Kasumi-1 (cell line): ENCODE measurements at places on chromosomes 11 and 22.

DNA sequence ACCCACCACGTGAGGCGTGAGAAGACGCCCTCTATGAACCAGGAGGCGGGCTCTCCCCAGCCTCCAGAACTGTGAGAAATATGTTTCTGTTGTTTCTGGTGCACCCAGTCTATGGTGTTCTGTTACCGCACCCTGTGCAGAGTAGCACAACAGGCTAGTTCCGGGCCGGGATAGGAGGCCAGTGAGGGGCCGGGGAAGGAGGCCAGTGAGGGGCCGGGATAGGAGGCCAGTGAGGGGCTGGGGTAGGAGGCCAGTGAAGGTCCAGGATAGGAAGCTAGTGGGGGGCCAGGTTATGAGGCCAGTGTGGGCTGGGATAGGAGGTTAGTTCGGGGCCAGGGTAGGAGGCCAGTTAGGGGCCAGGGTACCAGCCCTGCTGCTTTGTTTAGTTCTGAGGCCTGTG lies 204.6 kb downstream of the BARX2 start:
- DNase-seq = no peak

DNA sequence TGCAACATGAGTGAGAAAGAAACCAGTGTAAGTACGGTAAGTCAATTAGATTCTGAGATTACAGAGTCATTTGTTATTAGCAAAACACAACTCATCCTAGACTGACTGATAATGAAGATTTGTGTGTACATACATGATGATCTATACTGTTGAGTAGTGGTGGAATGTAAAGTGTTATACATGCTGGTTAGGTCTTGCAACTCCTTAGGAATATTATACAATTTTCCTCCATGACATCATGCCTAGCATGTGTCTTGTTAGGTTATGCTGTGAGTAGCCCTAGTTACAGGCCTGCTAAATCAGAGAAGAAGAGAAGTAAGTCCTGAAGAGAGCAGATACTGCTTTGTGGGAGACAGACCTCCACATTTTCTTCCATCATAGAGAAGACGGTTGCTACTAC lies 880.6 kb downstream of the LUZP2 start:
- no peak for DNase-seq

DNA sequence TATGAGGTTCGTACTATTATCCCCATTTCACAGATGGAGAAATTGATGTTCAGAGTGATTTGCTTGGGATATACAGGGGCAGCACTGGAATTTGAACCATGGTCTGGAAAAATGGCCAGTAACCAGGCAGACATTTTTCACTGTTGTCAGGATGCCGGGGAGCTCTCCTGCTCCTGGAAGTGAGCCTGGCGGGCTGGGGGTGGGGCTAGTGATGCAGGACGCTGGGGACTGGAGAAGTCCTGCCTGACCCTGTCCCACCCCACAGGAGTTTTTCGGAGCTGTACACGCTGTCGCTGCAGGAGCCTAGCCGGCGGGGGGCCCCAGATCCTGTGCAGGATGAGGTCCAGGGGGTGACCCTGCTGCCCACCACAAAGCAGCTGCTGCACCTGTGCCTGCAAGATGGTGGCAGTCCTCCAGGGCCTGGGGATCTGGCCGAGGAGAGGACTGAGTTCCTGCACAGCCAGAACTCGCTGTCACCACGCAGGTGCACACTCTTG lies 11.1 kb downstream of the SIPA1 start:
- no peak for DNase-seq

DNA sequence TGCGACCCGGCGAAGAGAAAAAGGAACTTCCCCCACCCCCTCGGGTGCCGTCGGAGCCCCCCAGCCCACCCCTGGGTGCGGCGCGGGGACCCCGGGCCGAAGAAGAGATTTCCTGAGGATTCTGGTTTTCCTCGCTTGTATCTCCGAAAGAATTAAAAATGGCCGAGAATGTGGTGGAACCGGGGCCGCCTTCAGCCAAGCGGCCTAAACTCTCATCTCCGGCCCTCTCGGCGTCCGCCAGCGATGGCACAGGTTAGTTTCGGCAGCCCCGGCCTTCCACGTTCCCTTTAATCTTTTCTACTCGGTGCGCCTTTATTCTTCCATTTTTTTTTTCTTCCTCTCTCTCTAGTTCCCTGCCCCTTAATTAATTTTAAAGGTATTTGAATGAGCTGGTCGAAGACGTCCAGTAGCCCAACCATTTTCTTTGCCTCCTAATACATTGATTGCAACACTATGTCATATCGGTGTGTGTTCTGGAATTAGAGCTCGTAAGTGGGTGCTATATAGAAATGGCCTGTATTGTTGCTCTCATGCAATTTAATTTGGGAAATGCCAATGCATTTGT lies 537 bp downstream of the EP300 start:
- peak; percentile 16 for DNase-seq

GRCh38 chr11:59574932-59575502 lies 40.6 kb downstream of the OSBP start:
- no peak for DNase-seq

DNA sequence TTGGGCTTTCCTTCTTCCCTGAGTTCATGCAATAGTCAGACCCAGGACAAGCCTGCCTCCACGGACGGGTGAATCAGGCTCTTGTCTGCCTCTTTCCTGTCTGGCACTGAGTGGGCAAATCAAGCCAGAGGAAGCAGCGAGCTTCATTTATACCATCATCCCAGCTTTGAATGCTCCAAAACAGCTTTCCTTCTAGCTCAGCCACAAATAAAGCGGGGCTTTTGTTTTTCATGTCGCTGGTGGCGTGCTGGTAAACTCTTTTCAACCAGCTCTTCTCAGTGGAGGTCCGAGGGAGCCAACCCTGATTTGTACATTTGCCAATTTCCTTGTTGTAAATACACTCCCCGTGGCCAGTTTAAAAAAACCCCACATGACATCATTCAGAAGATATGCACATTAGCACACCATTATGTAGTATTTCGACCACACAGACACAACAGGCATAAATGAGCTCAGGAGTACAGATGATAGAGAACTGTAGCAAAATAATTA lies 8.6 kb downstream of the C11orf91 start:
- no peak for DNase-seq

GRCh38 chr22:31449506-31449905 lies 40.1 kb downstream of the EIF4ENIF1 start:
- peak; percentile 32 for DNase-seq

DNA sequence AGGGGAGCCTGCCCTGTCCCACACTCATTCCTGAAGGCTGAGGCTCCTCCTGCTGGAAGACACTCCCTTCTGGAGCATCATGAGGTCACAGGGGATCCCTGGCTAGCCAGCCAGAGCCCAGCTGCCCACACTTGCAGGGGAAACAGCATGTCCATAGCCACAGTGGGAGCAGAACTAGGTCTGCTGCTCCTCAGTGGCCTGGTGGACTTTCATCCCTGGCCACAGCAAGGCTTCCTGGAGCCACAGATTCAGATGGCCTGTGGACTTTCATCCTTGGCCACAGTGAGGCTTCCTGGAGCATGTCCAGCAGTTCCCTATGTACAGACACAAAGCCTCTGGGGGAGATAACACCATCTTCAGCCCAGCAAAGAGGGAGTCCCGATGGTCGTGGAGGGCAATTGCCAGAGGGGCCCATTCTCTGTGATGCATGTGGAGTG lies 5.9 kb upstream of the APOL6 start:
- no peak for DNase-seq

DNA sequence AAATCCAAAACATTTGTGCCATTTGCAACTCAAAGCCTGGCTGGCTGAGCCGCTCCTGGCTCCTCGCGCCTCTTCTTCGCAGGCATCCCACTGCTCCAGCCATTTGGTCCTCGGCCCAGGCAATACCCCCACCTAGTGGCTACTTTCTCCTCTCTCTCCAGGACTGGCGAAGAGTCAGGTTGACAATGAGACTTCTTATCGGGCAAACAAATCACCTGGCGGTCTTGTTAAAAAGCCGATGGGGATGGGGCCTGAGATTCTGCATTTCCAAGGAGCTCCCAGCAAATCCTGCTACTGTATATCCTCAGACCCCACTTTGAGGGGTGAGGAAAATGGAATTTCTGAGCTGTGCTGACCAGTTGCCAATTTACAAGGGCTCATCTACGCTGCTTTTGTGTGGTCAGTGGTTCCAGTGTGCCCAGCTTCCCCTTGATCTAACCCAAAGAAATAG lies 89.0 kb downstream of the ISX start:
- peak; percentile 34 for DNase-seq

DNA sequence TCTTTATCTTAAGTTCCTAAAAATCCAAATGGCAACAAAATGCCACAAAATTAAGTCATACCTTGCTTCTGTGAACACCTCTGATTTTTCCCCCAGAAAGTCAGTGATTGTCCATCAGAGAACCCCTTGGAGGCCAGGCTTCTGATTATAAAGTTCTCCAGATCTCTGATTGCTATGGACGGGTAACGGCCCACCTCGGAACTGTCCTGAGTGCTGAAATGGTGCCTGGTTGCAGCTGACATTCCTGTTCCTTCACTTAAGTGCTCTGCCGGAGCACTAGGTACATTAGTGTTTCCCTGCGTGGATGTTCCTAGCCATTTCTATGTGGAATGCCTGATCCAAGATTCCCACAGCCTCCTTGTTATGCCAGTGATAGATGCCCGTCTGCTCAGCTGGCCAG lies 85.0 kb downstream of the CHST1 start:
- DNase-seq = peak; percentile 16
